GM12865 (cell line): ENCODE measurements at places on chromosomes 13 and 19.

- DNase-seq = no peak
These were observed 5.0 kb downstream of the FBN3 start for GRCh38 chr19:8144273-8144995.

GRCh38 chr13:100659578-100659977 lies 15.0 kb downstream of the TMTC4 start:
- DNase-seq = no peak

GRCh38 chr13:60066226-60066625 lies 97.5 kb downstream of the DIAPH3 start:
- no peak for DNase-seq

DNA sequence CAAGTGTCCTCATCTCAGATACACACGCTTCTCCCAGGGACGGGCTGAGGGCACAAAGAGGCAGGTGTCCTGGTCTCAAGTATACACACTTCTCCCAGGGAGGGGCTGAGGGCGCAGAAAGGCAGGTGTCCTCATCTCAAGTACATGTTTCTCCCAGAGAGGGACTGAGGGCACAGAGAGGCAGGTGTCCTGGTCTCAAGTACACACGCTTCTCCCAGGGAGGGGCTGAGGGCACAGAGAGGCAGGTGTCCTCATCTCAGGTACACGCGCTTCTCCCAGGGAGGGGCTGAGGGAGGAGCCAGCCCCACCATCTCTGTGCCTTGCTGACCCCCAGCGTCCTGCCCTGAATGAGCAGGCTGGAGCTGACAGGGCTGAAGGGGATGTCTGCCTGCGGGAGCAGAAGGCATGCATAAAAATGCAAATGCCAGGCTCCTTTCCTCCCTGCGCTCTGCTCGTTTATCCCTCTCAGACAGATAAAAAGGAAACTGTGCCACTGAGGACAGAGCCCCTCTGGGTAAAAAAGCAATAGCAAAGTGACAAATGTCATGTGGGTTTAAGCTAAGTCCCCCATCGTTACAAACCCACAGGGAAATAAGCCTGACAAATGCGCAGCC lies 96.1 kb upstream of the UQCRFS1 start:
- no peak for DNase-seq

DNA sequence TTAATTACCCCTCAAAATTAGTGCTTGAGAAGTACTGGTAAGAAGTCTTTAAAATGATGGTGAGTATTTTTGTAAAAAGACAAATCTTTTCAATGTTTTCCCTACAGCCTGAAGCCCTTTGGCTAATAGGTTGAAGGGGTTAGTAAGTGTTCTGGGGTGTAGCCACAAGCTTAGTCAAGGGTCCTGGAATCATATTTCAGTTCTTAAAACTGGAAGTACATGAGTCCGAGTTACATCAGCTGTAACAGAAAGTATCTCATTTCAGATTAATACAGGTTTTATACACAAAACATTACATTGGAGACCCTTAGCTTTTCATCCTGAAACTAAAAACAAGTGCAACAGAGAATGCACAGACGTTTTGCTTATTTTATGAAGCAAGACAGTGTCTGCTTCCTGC lies 52.7 kb upstream of the TEX29 start:
- DNase-seq = no peak

DNA sequence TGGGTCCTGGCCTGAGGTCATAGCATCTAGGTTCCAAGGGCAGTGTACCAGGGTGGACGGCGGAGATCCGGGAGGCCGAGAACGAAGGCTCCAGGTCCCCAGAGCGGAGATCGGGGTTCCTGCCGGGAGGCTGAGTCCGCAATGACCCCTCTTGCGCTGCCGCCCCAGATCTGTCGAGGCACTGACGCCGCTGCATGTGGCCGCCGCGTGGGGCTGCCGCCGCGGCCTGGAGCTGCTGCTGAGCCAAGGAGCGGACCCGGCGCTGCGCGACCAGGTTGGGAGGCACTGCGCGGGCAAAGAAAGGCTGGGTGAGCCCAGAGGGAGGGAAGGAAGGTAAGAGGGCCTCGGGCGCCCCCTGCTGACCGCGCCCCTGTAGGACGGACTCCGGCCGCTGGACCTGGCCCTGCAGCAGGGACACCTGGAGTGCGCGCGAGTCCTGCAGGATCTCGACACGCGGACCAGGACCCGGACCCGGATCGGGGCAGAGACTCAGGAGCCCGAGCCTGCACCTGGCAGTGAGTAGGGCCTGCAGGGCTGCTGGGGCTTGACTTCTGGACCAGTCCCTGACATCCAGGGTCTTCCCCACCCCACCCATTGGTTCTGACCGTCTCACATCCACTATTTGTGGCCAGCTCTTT lies 906 bp downstream of the ANKLE1 start:
- peak; percentile 95 for DNase-seq

- DNase-seq = no peak
These were observed 80.7 kb upstream of the WASF3 start for GRCh38 chr13:26476782-26477142.
